ENCODE measurements at places on chromosomes 1 and 21.

DNA sequence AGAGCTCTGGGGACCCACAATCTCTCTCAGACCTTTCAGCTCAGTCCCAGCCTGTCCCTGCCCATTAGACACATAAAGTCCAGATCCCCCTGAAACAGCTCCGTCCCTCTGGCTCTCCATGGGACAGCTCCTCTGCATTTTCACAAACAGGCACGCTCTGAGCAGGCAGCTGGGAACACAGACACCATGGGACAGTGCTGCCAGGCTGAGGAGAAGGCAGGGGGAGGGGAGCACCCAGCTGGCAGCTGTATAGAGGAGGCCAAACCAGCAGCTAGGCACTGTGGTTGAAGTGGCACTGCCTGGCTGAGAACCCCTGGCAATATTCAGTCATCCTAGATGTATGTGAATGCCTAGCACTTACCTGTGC, 2.0 kb downstream of the TMEM63A start:
- DNase-seq: no peak

- DNase-seq: peak; percentile 26
Observed at GRCh38 chr1:160978510-160978927, 23.9 kb upstream of the ITLN2 start.

GRCh38 chr21:40512590-40512989, 334.4 kb downstream of the DSCAM start:
- no peak for DNase-seq

GRCh38 chr1:43275826-43276620, 6.2 kb downstream of the TMEM125 start:
- no peak for DNase-seq

DNA sequence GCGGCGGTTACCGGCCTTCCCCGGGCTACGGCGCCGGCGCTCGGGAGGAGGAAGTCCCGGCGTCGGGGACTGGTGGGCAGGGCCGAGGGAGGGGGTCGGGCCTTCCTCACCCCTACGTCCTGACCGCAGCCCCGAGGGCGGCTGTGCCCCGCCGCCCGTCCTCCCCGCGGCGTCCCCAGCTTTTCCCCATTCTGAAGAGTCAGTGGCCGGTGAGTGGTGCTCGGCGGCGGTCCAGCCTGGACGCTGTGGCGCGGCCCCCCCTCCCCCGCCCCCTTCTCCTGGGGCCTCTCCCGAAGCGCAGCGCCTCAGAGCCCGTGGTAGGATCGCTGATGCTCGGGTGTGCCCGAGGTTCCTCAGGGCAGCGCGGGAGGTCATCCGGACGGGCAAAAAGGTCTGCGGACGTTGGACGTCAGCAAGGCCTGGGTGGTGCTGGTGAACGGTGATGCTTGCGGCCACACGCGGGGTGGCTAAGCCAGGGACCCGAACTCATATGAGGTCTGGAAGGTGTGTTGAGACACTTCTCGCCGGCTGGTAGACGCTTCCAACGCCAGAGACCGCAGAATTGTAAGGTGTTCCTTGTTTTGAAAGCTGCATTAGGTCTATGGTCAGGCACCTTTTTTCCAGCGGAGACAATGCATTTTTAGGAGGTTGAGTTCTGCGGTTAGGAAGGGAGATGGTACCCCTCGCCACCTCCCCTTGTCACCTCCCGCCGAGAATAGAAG, 725 bp downstream of the SLC25A33 start:
- peak; percentile 50 for DNase-seq

GRCh38 chr1:100538913-100539835, 1.2 kb downstream of the GPR88 start:
- DNase-seq: peak; percentile 66

- DNase-seq: no peak
Observed at GRCh38 chr1:94142022-94142421, 21.1 kb upstream of the ABCA4 start.

DNA sequence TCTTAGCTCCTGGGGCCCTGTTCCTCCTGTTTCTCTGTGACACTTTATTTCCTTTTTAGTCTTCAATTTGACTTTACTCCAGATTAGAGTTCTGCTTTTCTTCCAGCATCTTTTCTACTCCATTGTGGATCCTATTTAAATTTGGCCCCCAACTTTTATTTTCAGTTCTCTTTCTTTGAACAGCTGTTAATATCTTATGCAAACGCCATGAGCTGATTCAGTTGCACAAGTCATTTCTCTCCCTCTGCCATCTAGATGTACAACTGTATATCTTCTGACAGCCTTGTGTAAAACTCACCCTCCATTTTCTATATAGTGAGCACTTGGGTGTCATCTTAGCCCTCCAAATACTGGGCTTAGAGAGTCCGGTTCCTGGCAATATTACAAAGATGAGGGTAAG, 42.2 kb downstream of the SPATA17 start:
- DNase-seq: no peak

DNA sequence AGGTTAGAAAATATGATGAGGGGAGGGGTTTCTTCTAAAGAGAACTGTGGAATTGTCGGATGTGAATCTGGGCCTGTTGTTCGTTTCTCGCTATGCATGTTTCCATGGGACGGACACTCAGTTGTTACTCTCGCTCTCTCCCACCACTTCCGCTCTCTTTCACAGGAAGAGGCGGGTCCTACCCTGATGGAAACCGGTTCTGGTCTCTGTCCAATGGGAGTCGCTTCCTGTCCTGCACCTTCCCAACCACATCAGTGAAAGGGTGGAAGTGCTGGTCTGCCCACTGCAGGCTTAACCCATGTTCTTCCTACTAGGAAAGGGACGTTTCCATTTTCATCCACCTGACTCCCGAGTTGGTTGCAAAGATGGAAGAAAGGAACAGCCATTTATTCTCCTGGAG, 119.4 kb downstream of the KCNJ15 start:
- DNase-seq: no peak

DNA sequence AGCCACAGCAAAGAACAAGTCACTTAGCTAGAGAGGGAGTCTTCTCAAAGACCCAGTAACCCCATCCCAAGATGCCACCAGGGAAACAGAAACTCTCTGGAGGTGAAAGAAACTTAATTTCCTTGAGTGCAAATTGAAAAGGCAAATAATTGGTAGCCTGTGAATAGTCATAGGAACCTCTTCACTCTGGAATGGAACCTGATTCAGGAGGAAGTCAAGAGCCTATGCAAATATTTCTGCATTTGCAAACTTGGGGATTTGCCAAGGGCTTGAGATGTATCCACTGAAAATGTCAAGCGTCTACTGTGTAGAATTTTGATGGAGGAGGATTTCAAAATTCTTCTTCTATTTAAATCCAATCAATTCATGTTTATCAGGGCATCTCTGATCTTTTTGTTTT, 5.7 kb downstream of the HIVEP3 start:
- DNase-seq: no peak

All from NCI-H146 (cell line).